HFFc6 (cell line): ENCODE measurements at places on chromosomes 5 and 9.

- no peak for DNase-seq
Observed at GRCh38 chr5:139976703-139977102, 66.4 kb downstream of the NRG2 start.

GRCh38 chr9:84808416-84808815, 138.9 kb downstream of the NTRK2 start:
- DNase-seq: peak; percentile 50

DNA sequence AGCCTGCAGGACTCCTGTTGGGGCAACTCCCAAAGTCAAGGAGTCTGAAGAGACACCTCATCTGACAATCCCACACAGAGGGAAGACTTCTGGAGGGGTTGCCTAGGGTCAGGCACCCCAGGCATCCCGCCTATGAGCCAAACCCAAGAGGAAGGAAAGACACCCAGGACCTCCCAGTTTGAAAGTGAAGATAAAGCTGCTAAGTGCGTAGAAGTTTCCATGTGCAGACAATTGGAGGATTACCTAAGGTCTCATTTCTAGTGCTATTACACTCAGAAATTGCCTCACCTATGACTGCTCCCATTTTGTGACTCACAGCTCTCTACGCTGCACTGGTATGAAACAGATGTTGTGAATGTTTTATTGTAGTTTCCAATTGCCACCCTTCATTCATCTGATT, 322.9 kb downstream of the SLIT3 start:
- DNase-seq: peak; percentile 35

DNA sequence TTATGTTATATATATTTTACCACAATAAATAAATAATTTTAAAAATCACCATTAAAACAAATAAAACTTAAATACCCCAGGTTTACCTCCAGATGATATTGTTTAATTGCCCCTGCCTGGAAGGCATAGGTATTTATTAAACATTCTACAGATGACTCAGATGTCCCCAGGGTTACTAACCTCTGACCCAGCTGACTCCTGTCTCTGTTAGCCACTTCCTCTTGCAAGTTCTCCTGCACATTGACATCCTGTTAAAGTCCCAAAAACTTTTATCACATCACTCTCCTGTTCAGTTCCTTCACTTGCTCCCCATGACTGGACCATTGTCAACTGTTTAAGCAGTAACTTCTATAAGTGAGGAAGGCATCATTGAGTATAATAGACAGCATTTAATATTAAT, 37.0 kb upstream of the RAB3C start:
- DNase-seq: no peak

DNA sequence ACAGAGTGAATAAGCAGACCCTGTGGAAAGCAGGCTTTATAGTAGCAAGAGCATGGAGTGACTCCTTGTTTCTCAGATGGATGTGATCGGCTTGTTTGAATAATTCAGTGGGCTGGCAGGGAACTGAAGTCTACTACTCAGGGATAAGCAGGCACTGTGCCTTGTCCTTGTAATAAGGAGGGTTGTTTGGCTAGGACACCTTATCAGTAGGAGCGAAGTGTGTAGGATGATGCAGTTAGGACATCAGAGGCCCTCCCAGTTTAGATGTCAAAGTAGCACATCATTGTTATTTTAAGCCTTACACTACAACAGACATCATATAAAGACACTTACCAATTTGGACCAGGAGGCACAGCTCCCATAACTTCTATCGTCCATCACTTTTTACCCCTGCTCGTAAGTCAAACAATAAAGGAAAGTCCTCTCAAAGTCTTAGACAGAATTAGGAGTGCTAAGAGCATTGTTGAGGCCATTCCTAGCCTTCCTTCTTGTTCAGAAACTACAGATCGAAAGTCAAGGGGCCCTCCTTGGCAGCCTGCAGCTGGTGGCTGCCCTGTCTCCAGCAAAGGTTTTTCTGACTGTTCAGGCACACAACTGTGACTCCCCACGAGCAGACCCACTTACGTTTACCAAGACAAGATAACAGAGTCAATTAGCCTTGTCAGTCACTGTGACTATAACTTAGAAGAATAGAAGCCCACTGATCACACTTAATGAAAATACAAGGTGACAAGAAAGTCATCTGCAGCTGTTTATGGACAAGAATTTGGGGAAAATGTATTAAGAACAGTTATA, 218.6 kb downstream of the SNX18 start:
- no peak for DNase-seq

DNA sequence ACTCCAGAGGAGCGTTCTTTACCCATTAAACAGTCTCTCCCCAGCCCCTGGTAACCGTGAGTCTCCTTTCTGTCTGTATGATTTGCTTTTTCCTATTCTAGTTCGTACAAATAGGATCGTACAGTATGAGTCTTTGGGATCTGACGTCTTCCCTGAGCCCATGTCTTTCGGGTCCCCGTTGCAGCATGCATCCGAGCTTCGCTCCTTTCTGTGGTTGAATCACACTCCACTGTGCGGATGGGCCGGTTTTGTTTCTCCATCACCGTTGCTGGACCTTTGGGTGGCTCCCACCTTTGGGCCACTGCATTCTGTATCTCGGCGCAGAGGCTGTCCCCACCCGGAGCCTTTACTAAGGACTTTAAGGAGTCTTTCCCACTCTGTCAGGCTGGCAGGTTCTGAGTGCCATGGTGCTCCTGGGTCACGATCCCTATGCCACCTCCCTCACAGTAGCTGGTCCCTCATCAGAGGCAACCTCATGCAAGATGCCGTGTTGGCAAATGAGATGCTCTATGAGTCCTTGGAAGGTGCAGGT, 145.7 kb upstream of the COL5A1 start:
- DNase-seq: no peak

DNA sequence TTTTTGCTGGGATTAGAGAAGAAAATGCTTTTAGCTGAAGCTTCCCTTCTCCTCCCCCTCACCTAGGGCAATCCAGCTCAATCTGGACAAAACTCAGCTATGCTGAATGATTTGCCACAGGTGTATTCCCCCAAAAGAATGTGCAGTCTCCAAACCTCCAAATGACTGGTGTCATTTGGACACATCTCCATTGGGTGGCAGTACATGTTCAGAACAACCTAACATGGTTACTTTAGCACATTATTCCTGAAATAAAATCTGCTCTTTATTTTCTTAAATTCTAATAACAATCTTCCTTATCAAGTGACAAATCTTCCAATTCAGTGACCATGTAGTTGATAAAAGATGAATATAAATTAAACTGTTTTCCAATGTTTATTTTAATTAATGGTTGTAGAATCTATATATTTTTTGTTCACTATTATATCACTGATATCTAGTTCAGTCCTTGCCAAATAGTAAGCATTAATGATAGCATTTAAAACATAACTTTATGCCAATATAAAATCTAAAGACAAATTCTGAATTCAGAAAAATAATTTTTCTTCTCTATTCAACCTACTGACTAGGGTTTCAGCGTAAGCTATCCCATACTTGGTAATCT, 61.3 kb upstream of the MOCS2 start:
- DNase-seq: peak; percentile 12

DNA sequence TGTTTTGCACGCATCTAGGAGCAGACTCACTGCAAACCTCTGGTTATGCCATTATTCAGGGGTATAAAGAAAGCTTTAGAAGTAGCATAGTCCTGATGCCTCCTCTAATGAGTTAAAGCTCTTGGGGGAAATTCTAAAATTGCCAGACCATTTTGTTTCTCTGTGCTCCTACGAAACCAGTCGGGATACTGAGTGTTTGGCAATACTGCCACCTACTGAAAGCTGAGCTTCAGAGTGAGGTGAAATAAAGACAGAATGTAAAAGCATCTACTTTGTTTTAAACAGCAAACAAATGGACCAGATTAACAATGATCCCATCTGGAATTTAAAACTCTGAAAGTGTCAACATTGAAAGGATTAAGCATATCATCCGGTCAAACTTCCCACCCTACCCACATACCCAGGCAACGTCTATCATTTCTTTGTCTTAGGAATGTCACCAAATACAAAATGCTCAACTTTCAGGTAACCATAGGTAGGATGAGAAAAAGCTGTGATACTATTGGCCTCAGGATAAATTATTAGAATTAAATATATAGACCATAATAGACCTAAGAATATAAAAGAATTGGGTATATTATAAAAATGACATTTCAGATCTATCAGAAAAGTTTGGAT, 77.8 kb upstream of the SHISAL2B start:
- DNase-seq: peak; percentile 57

- no peak for DNase-seq
Observed at GRCh38 chr5:103174147-103174546, 54.0 kb downstream of the PPIP5K2 start.

GRCh38 chr5:152551061-152551460, 146.0 kb upstream of the NMUR2 start:
- no peak for DNase-seq

DNA sequence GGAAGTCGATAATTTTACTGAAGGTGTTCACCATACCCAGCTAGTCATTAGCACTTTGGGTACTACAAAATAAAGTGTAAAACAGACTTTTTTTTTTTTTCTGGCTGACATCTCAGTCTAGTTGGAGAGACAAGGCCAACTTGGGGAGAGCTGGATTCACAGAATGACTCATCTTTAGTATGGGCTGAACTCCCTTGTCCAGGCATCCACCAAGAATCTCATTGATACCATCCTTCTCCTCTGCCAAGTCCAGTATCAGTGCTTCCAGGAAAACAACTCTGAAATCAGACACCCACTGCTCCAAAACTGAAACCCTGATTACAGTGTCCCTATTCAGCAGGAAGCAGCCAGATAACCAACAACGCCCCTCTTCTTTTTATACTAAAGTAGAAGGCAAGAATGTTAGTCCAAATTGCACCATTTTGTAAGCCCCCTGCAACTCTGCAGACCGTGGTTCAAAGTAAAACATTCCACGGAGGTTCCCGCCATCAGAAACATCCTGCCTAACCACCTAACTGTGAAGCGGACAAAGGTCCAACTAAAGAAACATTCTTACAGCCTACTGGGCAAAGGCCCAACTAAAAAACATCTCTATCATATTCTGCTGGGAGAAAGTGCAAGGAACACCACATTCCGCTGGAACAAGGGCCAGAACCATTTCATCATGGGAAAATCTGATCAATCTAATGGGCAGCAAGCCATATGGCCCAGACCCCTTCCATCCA, 728.2 kb downstream of the BRINP1 start:
- DNase-seq: peak; percentile 19

GRCh38 chr9:71736236-71736635, 32.1 kb downstream of the CEMIP2 start:
- DNase-seq: no peak

DNA sequence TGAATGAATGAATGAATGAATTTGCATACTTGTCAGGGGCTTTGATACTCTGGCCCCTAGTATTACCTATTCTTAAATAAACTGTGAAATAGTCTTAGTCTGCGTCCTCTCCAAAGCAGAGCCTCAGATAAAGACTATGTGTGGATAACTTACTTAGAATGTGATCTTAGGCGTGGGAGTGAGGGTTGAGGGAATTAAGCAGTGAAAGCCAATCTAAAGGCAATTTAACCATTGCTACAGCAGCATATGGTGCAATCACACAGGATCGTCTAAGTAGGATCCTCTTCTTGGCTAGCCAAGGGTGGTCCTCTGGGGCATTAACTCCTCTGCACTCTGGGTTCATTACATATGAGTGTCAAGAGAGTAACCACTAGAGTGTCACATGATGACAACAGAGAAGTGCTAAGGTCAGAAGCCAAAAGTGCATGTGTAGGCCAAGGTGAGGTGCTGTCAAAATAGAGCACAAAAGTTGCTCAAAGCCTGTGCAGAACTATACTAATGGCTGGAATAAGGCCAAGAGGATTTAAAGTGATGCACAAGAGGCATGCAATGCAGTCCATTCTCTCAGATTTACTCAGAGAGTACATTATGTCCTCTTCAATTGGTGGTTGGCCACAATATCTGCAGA, 274.4 kb upstream of the SEMA6A start:
- DNase-seq: no peak

DNA sequence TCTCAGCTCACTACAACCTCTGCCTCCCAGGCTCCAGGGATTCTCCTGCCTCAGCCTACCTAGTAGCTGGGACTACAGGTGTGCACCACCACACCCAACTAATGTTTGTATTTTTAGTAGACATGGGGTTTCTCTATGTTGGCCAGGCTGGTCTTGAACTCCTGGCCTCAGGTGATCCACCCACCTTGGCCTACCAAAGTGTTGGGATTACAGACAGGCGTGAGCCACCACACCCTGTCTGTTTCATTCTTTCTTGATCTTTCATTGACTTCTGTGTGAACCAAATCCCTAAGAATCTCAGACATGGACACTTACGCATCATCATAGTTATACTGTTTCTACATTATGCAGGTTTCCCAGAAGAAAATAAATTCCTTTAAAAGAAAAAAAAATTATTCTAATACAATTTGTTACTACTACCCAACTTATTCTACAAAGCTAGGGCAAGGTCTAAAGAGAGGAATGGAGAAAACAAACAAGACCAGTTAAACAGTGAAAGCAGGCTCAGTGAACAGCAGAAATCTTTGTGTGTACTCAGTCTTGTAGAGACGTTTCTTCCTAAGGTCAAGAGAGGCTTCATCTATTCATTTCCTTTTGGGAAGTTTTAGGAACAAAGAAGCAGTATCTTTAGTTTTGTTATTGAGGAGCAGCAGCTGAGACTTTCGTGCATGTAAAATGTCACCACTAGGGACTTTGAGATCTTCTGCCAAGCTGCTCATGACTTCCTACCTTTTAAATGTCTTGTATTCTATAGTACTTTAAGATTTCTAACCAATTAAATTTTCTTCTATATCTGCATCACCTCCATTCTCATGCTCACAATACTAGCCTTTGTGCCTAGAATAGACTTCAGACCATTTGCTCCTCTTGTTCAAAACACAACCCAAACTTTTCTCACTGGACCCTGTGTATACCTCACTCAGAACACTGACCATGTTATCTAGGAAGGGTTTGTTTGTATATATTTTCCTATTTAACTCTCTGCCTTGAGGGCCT, 5.6 kb upstream of the HMGCR start:
- no peak for DNase-seq

- DNase-seq: no peak
Observed at GRCh38 chr9:130245474-130245873, 20.1 kb upstream of the HMCN2 start.

GRCh38 chr5:98401656-98402055, 371.8 kb upstream of the RGMB start:
- peak; percentile 4 for DNase-seq

- DNase-seq: no peak
Observed at GRCh38 chr5:127723571-127723970, 20.4 kb downstream of the CCDC192 start.

DNA sequence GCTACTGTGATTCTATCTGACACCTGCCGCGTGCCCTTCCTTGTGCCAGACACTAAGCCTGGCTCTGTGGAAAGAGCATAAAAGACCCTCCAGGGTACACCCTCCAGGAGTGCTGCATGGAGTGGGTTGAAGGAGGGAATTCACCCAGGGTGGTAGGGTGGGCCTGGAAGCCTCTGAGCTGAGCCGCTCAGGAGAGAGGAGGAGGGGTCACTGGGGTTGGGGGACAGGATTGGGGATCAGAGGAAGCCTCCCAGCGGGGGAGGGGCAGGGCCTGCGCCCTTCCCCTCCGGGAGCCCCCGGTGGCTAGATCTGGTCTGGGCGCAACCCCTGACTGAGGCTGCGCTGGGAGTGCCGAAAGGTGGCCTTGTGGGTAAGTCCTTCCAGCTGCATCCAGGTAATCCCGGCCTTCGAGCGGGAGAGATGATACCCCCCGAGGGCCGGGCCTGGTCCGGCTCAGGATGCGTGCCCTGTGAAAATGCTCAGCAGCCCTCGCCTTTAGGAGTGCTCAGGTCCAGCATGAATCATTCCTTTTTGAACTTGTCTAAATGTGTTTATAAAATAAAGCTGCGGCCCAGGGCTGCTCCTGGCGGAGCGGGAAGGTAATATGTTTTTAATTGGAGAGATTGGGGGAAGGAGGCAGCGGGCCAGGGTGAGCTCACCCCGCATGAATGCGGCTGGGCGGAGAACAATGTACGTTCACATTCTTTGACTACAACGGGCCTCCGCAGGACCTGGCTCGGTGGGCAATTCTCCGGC, 118.1 kb upstream of the SMIM23 start:
- no peak for DNase-seq
